ENCODE measurements at places on chromosomes 3 and 15.

DNA sequence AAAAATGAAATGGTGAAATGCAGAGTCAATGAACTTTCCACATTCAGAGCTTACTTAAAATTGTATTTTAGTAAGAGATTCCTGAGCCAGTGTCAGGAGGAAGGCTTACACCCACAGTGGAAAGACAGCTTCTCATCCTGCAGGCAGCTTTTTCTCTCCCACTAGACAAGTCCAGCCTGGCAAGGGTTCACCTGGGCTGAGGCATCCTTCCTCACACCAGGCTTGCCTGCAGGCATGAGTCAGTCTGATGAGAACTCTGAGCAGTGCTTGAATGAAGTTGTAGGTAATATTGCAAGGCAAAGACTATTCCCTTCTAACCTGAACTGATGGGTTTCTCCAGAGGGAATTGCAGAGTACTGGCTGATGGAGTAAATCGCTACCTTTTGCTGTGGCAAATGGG is 3.1 kb downstream of the CCR4 start:
- no peak for DNase-seq

DNA sequence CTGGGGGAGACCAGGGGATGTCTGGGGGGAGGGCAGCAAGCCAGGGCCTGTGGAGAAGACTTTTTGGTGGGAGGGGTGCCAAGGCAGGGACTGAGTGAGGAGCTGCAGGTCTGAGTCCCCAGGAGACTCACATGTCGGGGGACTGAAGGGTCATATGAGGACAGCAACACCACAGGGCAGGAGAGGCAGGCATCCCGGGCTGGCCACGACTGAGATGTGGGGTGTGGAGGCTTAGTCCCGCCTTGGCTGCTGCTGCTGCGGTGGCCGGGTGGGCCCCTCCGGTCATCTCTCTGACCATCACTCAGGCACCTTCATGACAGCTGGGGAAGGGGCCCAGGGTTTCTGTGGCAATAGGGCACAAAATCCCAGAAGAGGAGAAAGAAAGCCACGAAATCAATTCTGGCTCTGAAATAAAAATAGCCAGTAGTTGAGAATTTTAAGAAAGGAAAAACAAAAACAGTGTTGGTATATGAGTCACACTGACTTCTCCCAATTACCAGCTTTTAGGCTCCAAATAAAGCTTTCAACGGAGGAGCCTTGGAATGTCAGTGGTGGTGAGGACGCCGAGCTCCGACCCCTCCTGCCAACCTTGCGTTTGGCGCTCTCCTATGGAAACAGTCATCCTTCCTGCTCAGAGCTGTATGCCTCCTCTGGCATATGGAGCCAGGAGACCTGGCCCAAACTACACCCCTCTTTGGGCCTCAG is 52.9 kb upstream of the ITGA11 start:
- DNase-seq: no peak

GRCh38 chr3:126406389-126407296 is 11.9 kb downstream of the CFAP100 start:
- no peak for DNase-seq

DNA sequence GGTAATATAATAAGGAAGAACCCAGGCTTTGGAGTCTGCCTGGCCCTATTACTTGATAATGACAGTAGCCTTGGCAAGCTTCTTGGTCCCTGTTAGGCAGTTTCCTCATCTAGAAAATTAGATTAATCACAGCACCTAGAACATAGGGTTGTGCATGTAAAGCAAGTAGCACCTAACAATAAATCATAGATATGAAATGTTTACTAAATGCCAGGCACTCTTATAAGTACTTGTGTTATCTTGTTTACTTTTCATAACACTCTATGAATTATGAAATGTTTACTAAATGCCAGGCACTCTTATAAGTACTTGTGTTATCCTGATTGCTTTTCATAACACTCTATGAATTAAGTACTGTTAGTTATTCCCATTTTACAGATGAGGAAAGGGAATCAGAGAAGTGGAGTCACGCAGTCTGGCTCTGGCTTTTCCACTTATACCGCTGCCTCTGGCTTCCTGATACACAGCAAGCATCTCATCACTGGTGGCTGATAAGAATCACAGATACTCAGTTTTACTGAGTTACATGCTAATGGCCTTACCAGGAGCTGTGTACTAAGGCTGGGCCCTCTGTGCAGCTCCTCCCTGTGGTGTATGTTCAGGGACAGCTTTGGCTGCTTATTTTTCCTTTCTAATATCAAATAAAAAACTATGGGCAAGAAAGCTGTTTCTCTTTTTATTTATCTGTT is 123.4 kb downstream of the FEZF2 start:
- DNase-seq: no peak

DNA sequence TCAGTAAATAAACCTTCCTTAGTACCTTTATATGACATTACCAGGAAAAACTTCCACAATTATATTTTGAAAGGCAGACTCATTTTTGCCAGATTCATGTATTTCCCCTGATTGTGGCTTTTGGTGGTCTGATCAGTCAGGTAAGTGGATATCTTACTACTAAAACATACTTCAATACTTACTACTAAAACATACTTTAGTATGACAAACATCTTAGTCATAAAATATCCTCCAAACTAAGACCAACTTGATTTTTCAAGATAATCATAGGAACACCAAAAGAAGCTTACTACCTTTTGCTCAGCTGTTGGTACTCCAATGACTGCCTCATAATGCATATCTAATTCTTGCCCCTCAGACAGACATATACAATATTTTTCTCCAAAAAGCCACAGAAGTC is 9.3 kb downstream of the TJP1 start:
- no peak for DNase-seq

Data from stimulated activated CD8-positive, alpha-beta memory T cell treated with anti-CD3 and anti-CD28 coated beads, Interleukin-2, amount 100 ng/mL, for 1 hour (primary cell).